ENCODE measurements at places on chromosomes 7 and 10.
A peak's percentile ranks its signal among the peaks of the same experiment; 100 is the strongest.

DNA sequence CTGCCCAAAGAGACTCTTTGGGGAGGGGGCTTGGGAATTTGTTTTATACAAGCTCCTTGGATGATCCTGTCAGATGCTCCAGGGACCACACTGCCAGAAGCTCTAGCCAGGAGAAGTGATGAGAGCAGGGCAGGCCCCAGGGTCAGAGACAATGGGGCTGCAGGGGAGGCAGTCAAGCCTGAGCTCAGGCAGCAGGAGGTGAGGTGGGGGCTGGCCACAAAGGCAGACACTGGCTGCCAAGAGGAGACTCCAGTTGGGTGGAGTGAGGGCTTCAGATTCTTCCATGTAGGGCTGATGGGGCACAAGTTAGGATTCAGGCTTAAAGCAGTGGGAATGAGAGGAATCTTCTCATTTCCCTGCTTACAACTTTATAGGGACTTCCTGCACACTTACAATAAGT, 35.6 kb upstream of the LOXL4 start:
- DNase-seq: no peak

DNA sequence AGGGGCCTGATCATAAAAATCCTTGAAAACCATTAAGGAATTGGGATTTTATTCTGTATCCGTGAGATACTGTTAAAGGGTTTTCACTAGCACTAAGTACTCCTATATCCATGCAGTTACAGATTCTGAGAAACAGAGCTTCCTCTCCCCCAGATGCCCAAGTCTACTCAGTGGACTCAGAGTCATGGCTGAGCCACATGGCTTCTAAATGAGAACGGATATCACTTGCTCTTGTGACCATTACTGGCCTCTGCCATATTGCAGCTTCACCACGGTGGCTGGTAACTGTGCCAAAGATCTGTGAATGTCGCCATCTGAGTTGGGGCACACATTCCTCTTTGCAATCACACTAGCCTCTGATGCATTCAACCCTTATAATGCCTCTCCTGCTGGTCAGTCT, 42.0 kb upstream of the PALS2 start:
- DNase-seq: no peak

DNA sequence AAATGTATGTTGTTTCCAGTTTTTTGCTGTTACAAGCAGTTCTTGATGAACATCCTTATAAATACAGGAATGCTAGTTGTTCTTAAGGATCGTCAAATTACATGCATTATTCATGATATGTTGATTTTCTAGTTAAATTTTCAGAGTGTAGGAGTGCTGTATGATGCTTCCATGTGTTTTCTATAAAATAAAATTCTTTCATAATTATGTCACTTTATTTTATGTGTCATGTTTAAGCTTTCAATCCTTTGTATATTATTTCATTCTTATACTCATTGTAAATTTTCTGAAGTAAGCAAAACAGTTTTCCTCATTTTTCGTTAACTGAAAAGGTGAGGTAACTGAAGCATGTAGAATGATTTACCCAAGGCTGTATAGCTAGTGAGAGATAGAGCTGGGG, 16.8 kb upstream of the MYPN start:
- no peak for DNase-seq

DNA sequence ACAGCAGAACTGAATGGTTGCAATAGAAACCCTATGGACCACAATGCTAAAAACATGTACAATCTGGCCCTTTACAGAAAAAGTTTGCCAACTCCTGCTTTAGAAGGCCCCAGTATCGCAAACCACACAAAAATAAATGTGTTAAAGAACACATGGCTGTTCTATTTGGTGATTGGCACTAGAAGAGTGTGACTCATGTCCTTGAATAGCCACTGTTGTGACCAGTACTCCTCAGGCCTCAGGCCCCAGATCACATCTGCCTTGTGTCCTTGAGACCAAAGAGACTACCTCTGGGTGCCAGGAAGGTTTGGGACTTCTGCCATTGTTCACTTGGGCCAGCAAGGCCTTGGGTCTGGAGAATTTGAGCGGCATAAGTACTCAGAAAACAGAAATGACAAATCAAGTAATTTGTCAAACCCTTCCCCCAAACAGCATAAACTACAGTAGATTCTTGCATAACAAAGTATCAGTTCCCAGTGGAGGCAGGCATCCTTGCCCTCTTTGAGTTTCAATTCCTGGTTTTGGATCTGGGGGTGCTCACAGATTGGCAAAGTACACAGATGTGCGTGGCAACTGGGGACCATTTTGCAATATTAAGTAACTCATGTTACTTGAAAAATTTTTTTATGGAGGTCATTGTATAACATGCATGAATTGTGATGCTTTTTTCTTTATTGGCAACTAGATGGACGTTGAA, 50.2 kb downstream of the MTURN start:
- no peak for DNase-seq

DNA sequence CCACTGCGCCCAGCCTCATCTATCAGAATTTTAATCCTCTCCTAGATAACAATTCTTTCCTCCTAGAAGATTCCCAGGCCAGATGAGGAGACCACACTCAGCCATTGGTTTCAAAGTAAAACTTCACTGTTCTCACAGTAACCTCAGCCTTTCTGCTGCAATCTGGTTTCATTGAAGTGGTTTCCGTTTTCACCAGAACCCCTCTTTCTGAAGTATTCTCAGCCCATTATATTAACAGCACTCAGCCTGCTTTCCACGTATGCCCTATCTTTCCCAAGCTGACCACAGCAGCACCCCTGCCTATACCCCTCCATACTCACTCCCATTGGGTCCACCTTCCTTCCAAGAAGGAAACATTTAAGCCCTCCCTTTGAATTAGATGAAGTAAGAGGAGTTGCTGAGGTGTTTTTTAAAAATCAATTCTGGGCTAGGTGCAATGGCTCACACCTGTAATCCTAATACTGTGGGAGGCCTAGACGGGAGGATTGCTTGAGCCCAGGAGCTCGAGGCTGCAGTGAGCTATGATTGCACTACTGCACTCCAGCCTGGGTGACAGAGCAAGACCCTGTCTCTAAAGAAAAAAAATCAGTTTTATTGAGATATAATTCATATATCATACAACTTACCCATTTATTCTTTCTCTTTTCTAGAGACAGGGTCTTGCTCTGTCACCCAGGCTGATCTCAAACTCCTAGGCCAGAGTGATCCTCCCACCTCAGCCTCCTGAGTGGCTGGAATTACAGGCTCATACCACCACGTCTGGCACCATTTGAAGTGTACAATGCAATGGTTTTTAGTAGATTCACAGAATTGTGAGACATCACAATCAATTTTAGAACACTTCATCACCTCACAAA, 11.3 kb downstream of the PLAU start:
- no peak for DNase-seq

DNA sequence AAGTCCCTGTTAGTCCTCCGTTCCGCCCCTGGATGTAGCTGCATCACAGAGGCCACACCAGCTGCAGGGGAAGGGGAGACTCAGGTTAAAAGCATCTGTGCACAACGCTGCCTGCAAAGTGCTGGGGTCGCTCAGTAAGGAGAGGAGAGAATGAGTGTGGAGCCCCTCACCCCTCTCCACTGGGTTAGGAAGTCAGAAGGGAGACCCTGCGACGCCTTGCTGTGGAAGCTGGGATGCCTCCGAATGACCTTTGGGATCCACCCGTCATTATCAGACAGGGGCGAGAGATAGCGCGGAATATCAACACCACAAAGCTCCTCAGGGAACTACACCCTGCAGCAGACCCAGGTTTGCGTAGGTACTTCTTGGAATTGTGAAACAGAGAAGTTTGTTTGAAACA, 167.7 kb upstream of the SHH start:
- DNase-seq: no peak

DNA sequence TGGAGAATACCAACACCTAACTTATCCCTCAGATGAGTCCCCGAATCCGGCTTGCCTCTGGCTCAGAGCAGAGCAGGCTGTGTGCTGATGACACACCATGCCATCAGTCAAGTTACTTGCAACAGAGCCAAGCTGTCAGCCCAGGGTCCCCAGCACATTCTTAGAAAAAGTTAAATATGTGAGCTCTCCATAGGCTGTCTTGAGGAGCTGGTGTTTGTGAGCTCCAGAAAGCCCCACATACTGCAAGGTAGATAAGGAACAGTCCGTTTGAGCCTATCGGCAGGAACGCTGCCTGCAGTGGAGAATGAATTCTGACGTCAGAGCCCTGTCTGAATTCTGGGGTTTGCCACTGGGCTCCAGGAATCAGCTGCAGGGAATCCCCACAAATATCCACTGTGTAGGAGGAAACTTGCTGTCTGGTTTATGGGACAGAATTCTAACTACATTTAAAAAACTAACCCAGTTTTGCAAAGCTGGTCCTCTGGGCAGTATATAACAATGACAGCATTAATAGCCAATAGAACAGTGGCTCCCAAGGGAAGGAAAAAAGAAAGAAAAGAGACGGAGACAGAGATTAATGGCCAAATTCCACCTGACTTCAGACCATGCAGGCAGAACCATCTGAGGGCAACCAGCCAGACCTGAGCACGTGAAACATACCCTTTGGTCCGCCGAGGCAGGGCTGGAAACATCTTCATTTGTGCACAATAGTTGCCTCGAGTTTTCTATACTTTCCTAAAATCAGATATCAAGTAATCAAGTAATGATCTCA, 3.6 kb downstream of the SFXN4 start:
- DNase-seq: peak; percentile 41

DNA sequence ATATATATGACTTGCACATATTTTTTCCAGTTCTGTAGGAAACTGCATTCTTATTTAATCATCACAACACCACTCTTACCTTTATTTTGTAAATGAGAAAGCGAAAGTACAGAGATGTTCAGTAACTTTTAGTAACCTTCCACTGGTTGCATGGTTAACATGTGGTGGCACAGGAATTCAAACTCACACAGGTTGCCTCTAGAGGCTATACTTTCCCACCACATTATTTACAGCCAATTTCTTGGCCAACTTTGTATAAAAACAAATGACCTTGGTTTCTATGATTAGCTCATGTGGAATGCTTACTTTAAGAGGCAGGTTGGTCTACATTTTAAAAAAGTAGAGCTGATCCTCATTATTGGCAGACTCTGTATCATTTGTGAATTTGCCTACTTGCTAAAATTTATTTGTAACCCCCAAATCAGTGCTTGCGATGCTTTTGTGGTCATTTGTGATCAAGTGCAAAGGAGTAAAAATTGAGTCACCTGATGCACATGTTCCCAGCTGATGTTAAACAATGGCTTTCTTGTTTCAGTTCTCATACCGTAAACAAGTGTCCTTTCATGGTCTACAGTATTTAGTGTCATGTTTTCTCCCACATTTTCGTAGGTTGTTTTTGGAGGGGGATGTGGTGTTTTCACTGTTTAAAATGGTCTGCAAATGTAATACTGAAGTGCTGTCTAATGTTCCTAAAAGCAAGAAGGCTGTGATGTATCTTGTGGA, 14.8 kb downstream of the BBS9 start:
- peak; percentile 72 for DNase-seq

GRCh38 chr10:122531939-122532338, 28.6 kb upstream of the DMBT1 start:
- no peak for DNase-seq

- no peak for DNase-seq
Observed at GRCh38 chr10:12978891-12979290, 22.6 kb downstream of the CCDC3 start.

GRCh38 chr10:94324609-94325233, 38.0 kb downstream of the NOC3L start:
- peak; percentile 54 for DNase-seq
